ENCODE measurements at places on chromosomes 7 and 10.

DNA sequence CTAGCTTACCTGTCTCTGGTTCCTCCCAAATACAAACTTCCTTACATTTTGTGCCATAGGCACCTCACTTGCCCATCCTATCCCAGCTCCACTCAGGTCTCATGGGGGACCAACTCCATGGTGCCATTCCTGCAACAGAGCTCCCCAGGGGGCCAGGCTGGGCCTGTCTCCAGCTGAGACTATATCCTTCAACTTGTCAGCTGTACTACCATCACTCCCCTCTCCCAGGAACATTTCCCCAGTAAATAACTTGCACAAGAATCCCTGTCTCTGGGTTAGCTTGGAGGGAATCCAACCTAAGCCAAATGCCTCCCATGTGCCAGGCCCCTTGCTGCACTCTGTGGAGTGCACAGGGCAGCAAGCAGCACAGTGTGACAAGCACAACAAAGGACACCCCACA, 33.2 kb downstream of the FRMPD2 start:
- no peak for DNase-seq

DNA sequence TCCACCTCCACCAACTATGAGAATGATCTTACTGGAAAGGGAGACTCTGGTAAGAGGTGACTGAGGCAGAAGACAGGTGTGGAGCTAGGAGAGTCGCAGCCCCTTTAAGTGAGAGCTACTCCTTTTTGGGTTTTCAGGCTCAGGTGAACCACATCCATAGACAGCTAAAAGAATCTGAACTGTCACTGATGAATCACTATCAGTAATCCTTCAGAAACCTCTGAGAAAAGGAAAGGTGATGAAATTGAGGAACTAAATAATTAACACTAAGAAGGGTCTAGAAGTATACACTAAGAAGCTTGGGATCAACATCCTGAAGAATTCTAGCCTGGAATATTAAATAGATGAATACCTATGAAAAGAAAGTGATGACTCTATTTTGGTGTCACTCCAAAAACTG, 83.0 kb downstream of the SORBS1 start:
- no peak for DNase-seq

GRCh38 chr7:36045326-36045725, 107.7 kb upstream of the EEPD1 start:
- no peak for DNase-seq

DNA sequence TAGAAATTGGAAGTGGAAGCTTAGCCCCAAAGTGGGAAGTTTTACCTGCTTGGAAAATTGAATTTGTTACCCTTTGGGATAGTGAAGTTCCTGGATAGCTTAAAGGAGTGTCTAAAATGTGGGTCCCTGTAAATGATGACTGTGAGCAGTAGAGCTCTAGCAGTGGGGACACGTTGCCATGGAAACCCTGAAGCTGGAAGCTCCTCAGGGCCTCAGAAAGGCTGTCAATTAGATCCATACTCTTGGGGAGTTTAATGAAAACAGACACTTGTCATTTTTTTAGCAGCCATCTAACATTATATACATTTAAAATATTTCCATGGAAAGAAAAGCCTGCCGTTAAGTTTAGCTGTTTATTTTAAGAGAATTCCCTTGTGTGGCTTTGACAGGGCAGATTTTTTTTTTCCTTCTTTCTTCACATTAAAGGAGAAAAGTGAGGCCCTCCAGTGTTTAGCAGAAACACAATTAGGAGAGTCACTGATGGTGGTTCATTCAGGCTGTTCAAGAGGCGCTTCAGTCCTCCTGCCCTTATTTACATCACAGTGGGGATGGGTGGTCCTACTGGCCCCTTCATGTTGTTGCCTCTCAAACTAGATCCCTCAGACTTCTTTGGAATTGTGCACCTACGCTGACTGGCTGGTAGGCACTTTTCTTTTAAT, 518.4 kb downstream of the CCSER2 start:
- DNase-seq: no peak

DNA sequence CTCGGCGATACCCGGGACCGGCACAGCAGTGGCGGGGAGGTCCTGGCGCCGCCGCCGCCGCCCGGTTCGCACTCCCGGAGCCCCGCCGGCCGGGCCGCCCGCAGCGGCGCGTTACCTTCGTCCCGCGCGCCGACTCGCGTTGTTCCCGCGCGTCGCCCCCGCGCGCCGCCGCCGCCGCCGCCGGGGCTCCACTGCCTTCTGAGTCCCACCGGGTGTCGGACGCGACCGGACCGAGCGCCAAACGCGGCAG, at the start of gene EZH2:
EZH2 (minus strand) TSS at position 243 of the 250 bp plus-strand sequence. CDS start 36,993 bp downstream, outside the sequence.
- DNase-seq: no peak

DNA sequence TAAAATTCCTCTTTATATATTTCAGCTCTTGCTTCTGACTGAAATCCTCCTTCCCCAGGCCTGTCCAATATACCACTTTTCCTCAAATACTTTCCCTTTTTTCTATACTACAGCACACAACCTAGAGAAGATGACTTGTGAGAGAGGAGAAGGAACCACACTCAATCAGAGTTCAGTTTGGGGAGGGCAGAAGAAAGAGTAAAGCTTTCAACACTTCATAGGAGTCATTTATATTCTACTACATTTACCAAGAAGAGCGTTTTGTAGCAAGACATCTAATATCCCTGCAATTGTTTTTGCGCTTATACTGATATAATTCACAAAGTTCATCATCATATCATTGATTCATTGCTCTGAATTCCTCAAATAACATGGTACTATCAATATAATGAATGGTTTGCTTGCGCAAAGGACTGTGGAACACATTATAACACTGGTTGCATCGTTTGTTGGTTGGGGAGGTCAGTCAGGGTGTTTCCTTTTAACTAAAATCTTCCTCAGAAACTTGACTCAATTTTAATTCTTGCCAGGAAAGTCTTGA, 792.5 kb upstream of the CELF2 start:
- DNase-seq: no peak

GRCh38 chr10:46520381-46520780, 36.1 kb downstream of the GPRIN2 start:
- no peak for DNase-seq

GRCh38 chr10:80203835-80204676, 1.3 kb downstream of the ANXA11 start:
- DNase-seq: no peak

DNA sequence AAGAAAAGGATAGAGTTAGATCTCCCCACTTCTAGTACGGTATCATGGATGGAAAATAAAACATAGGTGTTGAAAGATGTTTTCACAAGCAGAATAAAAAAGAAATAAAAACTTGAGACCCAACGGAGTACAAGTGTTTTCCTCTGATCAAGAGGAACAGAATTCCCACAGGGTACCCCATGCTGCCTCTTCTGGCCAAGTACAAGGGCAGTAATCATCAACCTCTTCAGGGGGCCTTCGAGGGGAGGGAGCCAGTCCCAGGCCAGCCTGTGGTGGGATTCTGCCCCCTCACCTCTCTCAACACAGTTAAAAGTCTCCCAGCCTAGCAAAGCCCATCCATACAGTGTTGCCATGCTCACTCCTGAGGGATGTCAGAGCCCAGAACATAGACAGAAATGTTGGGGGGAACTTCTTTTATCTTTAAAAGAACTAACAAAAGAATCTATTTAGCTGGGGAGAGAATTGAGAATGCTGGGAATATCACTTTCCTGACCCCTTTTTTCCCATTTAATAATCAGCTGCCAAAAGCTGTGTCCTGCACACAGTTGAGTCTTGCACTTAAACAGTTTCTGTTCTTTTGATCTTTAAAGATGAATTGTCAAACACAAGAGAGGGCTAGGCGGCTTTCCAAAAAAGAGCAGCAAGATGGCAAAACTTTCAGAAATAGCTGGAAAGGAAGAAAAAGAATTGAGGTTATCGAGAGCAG, 101.7 kb downstream of the PTN start:
- DNase-seq: no peak

DNA sequence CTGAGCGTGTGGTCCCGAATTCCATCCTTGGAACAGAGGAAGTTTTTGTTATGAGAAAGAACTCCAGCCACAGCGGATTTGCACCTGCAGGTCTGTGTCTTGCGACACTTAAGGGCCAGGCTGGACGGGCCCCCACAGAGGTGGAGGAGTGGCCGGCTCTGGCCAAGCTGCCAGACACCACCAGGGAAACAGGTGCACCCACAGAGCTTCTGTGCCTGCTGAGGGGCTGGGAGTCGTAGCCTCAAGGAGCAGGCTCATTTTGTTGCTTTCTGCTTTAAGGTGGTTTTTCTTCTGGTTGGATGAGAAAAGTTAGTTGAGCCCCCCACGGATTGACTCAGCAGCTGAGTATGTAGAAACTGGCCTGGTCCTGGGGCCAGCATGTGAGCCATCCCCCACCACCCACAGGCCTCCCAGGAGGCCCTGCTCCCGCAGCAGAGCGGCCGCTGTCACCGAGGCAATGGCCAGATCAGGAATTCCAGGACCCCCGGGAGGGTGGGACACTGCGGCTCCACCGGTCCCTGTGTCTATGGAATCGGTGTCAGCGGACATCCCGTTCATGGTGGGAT, 41.9 kb downstream of the NKX6-2 start:
- DNase-seq: no peak

- no peak for DNase-seq
These were observed 7.3 kb upstream of the MAFK start for GRCh38 chr7:1523208-1523607.

GRCh38 chr7:50867034-50867356, 84.3 kb upstream of the GRB10 start:
- no peak for DNase-seq

GRCh38 chr10:132300582-132300981, 7.2 kb downstream of the STK32C start:
- no peak for DNase-seq

DNA sequence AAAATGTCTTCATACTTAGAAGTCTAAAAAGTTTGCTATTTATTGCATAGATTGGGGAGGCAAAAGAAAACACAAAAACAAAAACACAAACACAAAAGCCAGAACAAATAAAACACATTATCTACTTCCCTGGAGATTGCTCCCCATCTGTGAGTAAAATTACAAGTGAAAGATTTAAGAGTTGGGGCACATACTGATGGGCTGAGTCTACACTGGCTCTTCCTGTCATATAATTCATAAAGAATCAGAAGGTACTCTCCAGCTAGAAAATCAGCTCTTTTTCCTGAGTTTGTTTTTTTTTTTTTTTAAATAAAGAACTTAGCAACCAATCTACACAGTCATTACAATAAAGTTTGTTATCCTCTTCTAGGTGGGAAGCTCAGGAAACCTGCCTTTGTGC, 192.4 kb upstream of the LRRN3 start:
- no peak for DNase-seq

DNA sequence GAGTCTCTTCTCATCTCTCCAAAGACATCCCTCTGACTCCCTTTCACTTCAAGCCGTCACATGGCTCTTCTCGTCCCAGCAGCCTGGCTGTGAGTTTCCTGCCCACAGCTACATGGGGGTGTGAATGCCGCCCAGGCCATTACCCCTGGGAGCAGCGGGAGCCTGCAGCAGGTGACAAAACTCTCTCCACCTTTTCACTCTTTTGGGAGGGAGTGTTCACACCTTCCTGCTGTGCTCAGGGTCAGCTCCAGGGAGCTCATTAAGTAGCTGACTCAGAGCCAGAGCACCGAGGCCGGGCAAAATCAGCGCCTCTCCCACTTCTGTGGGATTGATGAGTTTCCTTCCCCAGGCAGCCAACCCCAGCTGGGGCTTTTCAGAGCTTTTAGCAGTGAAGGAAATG, 271.3 kb downstream of the TYW1 start:
- DNase-seq: no peak

- DNase-seq: no peak
These were observed 211.6 kb upstream of the AGK start for GRCh38 chr7:141339603-141340002.

- no peak for DNase-seq
These were observed 9.4 kb upstream of the CALML5 start for GRCh38 chr10:5508786-5509185.

GRCh38 chr10:86628311-86628710, 26.0 kb upstream of the OPN4 start:
- DNase-seq: no peak

DNA sequence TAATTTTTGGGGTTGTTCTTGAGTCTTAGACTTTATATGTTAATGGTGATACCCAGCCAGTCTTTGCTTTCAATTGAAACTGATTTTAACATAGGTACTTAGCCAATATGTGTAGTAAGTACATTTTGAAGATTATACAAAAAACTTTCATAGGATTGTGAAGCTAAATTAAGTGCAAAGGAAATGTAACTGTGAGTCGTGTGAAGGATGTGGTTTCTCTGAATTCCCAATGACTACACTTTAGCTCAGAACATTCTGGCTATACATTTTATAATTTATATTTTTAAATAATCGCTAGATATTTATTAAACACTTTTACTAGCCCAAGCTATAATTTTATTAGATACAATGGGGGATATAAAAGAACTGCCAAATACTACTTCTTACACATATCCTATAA, 359.3 kb downstream of the PCLO start:
- no peak for DNase-seq

DNA sequence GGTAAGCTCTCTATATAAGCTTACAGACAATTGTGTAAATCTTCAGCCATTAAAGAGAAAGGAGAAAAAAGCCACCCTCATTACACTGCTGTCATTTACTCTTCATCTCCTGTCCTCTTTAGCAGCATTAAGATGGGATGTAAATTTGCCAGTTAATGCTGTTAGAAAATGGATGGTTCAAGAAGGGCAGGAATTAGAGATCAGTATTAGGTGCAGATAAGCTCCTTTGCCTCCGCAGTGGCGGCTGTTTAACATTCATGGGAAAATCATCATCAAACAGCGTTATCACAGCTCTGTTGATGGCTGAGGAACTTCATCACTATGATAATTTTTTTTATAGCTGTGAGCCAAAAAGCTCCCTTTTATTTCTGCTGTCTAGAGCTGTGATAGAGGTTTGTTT, 61.8 kb upstream of the FAM204A start:
- DNase-seq: no peak

- peak; percentile 25 for DNase-seq
These were observed 729.9 kb downstream of the ZWINT start for GRCh38 chr10:55631071-55631654.

DNA sequence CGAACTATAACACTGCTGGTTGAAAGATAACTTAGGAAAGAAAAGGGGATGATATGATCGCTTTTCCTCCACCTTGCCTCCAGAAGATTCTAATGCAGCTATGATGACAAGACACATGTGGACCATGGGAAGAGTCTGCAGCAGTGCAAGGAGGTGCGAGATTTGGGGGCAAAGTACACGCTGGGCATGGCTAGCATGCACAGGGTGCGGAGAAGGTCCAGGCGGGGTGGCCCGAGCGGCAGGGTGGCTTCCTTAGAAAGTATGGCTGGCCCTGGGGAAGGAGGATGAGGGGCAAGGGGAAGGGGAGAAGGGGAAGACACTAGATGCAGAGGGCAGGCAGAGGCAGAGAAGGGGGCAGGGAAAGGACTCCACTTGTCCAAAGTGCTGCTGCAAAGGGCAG, 15.6 kb downstream of the ATXN7L1 start:
- no peak for DNase-seq

- DNase-seq: no peak
These were observed 9.3 kb downstream of the GIMAP7 start for GRCh38 chr7:150524018-150524417.

- no peak for DNase-seq
These were observed 9.0 kb upstream of the KIF20B start for GRCh38 chr10:89692416-89692815.

DNA sequence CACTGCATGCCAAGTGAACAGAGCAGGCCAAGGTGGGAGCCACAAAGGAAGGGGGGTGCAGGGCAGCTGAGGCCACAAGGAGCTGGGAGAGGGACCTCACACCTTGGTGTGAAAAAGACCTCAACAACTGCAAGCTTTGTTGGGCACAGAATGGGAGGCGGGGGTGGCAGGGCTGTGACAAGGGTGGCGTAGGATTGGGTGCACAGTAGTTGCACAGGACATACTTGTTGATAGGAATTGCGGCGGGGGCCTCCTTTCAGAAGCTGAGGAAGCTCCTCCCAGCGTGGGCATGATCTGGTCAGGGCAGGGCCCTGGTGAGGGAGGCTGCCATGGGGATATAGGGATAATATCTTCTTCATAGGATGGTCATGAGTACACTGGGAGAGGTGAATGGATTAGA, 25.8 kb downstream of the POLL start:
- no peak for DNase-seq
